Cerebellum (tissue), 4 donors: ENCODE measurements at places on chromosomes 12 and 14. TPM values are rescaled to one million over a fixed set of nuclear protein-coding genes. Genes with fewer than 3 reads are reported as not detected.

MGAT2 gene
- 21.7 TPM for total RNA-seq

TBC1D30 gene
- total RNA-seq = 30.9 TPM

AQP6 gene
- 0.27 TPM for total RNA-seq

POTEG gene
- not detected for total RNA-seq

ITGA7 gene
- total RNA-seq = 32.1 TPM

FERMT2 gene
- 60.8 TPM for total RNA-seq

MYBPC1 gene
- 2.0 TPM for total RNA-seq

GYS2 gene
- total RNA-seq = not detected

ARHGEF25 gene
- total RNA-seq = 25.7 TPM

POTEM gene
- not detected for total RNA-seq

GPR137C gene
- total RNA-seq = 41.9 TPM

CEP170B gene
- total RNA-seq = 13.3 TPM
